ENCODE measurements at places on chromosomes 6 and 20.

GRCh38 chr6:89254569-89254968 is 37.4 kb upstream of the GABRR1 start:
- DNase-seq = no peak

DNA sequence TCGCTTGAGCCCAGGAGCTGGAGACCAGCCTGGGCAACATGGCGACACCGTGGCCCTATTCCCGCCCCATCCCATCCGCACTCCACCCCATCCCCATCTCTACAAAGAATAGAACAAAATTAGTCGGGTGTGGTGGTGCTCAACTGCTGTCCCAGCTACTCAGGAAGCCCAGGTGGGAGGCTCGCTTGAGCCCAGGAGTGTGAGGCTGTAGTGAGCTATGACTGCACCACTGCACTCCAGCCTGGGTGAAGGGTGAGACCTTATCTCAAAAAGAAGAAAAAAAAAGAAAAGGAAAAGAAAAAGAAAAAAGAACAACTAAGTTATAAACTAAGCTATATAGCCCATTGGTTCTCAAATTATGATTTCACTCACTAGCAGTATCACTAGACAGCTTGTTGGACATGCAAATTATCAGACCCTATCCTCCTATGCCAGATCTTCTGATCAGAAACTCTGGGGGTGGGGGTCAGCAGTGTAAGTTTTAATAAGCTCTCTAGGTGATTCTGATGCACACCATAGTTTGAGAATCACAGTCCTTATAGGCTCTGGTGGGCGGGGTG is 491 bp upstream of the ITCH start:
- DNase-seq = no peak

DNA sequence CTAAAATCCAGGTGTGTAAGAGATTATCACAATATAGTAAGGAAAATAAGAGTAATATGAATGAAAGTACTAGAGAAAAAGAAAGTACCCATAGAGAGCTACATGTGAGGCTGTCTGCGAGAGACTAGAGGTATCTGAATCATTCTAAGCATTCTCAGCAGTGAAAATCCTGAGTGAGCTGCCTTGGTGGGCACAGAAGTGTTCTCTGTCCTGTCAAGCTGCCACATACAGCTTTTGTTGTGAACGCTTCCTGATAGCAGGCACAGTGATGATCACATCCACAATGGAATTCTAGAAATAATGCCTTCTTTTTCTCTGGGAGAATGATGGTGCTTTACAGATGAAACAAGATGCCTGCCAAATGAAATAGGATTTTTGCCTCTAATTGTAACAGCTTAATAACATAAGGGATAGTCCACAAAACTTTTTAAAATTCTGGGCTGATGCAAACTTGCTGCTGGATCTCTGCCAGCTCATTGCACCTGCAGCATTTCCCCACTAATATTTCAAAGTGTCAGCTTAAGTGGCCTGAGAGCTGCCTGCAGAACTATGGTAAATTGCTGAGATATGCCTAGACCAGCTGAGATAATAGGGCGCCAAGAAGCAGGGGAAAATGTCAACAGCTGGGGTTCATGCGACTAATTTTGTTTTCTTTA is 620.5 kb downstream of the DOK5 start:
- no peak for DNase-seq

DNA sequence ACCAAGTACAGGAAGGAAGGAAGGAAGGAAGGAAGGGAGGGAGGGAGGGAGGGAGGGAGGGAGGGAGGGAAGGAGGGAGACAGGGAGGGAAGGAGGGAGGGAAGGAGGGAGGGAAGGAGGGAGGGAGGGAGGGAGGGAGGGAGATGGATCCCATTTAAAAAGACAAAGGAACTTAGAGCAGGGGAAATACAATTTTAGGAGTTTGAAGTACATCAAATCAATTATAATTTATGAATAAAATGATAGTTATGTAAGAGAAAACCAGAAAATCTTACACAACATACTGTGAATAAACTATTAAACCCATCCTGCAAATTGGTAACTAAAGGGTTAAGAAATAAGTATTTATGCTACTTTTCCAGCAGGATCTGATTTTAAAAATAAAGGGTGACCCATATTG is 475.9 kb downstream of the HDGFL1 start:
- no peak for DNase-seq

GRCh38 chr20:60715172-60715571 is 536.9 kb upstream of the CDH4 start:
- no peak for DNase-seq

DNA sequence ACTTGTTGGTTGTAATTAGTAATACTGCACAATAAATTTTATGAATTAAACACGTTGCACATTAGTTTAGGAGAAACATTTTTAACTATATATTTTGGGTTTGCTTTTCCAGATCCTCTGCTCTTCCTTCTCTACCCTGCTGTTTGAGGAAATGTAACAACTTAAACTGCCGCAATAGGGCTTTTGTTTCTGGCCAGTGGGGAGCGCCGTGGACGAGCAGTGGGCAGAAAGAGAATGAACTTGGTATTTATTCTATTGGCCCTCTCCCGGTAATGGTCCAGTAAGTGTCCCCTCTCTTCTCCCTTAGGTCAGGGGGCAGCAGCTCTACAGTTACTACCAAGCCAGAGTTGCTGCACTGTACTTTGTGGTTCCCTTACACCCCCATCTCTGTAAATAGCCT is 35.2 kb upstream of the EPHA7 start:
- no peak for DNase-seq

GRCh38 chr20:1165521-1165920 is 19.3 kb downstream of the TMEM74B start:
- DNase-seq = no peak

- DNase-seq = no peak
Observed at GRCh38 chr20:60242836-60243505, 284.7 kb downstream of the CDH26 start.

DNA sequence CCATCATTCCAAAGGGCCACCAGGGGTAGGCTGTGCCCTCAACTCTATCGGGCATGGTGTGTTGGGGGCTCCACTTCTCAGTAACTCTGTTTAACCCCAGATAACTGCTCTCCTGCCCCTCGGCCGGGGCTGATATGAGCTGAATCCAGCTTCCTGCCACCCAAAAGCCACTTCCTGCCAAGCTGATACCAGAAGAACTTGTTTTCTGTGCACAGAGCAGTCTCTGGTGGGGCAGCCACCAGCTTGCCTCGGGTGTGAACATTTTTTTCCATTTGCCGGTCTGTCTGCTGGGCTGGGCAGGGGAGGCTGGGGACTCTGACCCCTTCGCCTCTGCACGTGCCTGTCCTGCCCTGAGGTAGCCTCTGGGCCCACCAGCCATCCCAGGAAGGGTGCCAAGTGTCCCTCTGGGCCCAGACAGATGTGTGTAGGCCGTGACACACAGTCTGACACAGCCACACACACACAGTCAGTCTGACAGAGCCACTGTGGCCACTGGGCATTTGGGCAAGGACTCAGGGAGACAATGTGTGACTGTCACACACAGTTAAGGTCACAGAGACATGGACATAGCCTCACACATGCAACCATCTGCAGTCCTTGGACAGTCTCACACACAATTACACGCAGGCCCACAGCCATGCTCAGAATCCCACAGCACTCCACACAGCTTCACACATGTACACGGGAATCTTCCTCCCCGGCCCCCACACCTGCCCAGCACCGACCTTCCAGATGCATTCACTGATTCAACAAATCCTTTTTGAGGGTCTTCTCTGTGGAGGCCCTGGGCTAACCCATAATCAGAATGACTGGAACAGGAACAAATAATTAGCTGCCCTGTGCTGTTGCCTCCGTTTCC is 45.1 kb downstream of the NOL4L start:
- DNase-seq = peak; percentile 68

DNA sequence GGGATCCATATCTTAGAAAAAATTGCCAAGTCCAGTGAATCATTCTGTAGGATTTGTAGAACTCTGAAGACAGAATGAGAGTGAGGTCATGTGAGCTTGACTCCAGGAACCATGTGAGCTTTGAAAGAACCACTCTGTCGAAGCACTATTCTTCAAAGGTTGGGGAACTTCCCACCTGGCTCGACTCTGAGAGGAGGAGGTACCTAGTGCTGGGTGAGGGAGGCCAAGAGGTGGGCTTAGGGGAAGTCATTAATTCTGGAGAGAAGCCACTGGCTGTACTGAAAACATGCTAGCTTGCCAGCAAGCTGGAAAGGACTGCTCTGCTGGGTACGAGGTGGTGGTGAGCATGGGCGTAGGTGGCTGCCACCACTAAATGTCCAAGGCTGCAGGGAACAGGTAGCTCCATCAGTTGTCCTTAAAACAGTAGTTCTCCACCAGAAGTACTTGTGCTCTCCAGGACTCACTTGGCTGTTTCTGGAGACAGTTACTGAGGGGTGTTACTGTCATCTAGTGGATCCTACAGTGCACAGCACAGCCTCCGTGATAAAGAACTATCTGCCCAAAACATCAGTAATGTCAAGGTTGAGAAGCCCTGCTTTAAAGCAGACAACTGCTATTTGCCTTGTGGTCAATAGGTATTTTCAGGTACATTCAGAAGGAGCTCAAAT is 34.7 kb upstream of the SYNJ2 start:
- DNase-seq = no peak

DNA sequence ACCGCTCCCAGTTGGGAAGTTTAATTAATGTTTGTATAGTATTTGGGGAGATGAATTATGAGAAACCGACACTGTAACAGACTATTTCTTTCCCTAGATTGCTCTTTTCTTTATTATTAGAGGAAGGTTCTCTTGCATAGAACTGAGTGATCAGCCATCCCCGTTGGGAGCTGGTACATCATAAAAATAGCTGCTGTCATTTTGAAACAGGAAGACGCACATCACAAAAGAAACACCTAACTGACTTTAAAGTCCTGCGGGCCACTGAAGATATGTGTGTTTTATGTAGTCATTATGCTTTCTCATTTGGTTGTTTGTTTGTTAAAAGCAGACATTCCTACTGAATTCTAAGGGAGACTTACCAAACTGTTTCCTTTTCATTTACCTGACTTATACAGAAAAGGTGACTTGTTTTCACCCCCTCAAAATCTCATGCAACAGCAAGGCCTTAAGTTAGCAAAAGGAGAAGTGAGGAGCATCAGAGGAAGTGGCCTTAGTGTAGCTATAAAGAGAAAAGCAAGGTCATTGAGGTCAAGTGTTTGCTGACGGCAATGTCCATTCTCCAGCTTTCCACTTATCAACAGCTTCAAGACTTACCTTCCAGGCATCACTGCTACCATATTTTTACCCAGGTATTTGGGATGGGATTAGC is 91.0 kb downstream of the PKHD1 start:
- no peak for DNase-seq

DNA sequence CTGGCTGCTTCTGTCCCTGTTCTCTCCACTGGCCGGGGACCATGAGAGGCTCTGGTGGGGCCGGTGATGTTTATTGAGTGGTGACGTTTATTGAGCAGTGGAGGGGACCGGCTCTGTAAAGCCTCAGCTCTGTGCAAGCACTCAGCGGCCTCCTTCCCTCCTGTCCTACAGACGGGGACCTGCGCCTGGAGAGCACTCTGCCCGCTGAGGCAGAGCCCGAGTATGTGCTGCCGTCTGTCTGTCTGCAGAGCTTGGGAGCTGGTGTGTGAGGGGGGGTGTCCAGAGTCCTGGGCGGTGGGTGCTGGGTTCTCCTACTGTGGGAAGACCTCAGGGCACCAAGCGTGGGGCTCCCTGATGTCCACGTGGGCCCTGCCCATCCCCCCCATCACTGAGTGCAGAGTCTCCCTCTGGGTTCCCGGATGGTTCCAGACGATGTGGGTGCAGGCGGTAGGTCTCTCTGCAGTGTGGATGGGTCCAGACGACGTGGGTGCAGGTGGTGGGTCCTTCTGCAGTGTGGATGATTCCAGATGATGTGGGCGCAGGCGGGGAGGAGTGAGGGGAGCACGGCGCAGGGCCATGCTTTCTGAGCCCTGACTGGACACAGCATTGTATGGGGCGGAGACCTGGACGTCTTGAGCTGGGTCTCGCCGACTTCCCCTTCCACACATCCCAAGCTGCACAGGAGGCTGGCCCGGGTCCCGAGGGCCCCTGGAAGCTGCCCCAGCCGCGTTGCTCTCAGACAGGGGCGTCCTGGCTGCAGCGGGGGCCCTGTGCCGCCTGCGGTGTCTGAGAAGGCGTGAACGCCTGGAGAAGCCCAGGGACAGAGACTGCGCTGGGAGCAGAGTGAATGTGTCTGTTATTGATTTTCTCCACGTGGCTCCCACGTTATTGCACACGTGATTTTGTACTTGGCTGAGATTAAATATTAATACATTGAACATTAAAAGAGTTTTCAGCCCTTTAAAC is 14.9 kb upstream of the BHLHE23 start:
- no peak for DNase-seq

DNA sequence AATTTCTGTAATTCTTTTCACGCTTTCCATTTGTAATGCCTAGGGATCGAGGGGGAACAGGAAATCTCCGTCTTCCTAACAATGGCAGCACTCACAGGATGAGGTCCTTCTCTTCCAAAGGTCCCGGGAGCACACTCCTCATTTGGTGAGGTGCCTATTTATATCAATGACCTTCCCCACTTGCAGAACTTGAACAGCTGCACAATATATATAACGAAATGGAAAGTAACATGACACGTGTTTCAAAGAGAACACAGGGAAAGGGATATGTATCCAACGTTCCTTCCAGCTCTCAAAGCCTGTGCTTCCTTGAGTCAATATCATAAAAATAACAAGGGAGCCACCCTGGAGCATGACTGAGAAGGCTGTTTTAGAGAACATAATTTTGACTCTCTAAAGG is 78.6 kb upstream of the RBM24 start:
- no peak for DNase-seq

DNA sequence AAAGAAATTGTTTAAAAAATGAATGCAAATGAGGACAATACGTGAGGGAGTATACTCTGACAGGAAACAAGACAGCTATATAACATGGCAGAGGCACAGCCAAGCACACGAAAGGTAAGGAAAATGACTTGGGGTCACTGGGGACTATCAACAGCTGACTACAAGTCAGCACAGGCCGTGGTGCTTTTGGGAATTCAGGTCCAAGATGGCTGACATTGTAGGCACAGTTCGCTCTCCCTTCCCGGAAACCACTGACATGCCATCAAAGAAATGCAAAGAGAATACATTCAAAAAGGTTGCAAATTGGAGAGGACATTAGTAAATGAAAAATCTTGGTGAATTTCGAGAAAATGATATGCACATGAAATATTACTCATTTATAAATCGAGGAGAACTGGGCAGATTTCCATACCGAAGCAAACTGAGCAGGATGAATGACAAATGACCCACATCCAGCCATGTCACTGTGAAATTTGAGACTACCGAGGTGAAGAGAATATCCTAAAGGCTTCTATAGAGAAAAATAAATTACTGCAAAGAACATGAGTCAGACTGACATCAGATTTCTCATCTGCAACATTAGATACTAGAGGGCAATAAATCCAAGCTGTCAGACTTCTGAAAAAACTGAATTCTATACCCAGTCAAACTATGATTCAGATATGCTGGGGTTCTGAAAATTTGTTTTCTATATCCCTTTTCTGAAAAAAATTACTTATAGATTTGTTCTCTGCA is 391.1 kb downstream of the BTBD9 start:
- no peak for DNase-seq

GRCh38 chr20:48171626-48172356 is 386.5 kb upstream of the SULF2 start:
- DNase-seq = no peak

- no peak for DNase-seq
Observed at GRCh38 chr6:17998442-17998841, 11.0 kb upstream of the KIF13A start.

Data from activated naive CD4-positive, alpha-beta T cell treated with Interleukin-2 at 50 U/mL for 16 hours (primary cell).